ENCODE measurements at places on chromosomes 16 and 17.

GRCh38 chr17:49063652-49064051, 66.5 kb downstream of the IGF2BP1 start:
- no peak for DNase-seq

- DNase-seq: peak; percentile 53
These were observed at the start of gene STAT5B for GRCh38 chr17:42276359-42276608. Gene STAT5B (minus strand): TSS chr17:42276391. CDS start chr17:42232127, 44,264 bp downstream.

DNA sequence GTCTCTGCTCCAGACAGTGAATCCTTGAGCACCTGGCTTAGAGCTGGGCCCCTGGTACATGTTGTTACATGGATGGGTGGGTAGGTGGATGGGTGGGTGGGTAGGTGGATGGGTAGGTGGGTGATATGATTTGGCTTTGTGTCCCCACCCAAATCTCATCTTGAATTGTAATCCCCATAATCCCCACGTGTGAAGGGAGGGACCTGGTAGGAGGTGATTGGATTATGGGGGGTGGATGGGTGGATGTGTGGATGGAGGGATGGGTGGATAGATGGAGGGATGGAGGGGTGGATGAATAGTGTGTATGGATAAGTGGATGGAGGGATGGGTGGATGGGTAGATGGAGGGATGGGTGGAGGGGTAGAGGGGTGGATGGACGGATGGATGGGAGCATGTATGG, 26.6 kb upstream of the NPTX1 start:
- DNase-seq: no peak

DNA sequence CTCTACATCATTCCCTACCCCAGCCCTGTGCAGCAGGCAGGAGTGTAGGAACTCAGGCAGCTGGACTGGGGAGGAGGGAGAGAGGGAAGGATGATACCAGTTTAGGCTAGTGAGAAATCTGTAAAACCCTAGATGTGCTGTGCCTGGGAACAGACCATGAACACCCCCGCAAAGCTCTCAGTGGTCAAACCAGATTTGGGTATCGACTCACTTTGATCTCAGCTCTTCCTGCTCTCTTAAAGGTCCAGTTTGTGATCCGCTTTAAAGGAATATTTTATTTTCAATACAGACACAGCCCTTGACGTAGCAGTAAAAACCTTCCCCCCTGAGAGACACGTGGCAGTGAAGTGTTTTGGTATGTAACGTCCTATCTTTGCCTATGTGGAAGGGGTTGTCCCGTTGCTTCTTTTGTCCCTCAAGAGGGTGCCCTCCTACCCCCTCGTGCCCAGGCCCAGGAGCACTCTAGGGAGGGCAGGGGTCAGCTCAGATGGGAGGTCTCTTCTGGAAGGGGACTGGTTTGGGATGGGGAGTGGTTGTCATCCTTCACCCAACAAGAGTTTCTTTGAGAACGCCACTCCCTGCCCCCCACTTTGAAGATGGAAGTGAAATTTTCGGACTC, 19.3 kb upstream of the TBX2 start:
- DNase-seq: no peak

GRCh38 chr17:79758271-79758670, 19.7 kb upstream of the CBX2 start:
- no peak for DNase-seq

Measured in activated T-helper 1 cell treated with anti-CD3 and anti-CD28 coated beads, Interleukin-2, amount 50 U/mL, for 16 hours (primary cell).